ENCODE measurements at places on chromosomes 13 and 19.

DNA sequence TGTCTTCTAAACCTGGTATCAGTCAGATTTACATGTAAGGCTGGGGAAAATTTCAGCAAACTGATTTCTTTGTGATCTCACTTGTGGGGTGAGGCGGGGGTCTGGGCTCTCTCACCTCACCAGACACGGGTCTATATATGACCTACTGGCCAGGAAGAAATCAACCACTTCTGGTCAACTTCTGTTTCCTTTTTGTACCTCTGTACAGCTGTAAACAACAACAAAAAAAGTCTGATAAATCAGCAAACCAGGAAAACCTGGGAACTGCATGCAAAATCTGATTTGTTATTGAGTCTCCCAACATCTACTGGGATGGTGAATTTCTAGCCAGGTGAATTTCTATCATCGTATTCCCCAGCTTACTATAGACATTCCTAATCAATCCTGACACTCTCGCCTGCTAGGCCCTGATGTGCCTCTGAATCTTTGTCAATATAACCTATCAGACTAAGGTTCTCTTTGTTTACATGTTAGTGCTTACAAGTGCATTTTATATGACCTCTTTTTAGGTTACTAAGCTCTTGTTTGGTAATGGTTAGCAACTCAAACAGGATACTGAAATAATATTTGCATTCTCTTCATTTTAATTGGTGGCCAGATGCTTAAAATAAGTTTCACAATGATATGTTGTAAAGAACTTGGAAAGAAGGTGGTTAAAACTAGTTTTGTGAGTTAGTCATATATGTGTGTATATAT, 77.7 kb downstream of the LRRC63 start:
- no peak for DNase-seq

GRCh38 chr19:46116121-46116520, 8.4 kb downstream of the IGFL3 start:
- no peak for DNase-seq

- DNase-seq, result no peak
Measured at GRCh38 chr13:114147803-114148520, 15.5 kb upstream of the RASA3 start.

GRCh38 chr19:30356951-30357579, 15.1 kb upstream of the ZNF536 start:
- no peak for DNase-seq

GRCh38 chr13:23460921-23461320, 27.4 kb upstream of the SACS start:
- no peak for DNase-seq

DNA sequence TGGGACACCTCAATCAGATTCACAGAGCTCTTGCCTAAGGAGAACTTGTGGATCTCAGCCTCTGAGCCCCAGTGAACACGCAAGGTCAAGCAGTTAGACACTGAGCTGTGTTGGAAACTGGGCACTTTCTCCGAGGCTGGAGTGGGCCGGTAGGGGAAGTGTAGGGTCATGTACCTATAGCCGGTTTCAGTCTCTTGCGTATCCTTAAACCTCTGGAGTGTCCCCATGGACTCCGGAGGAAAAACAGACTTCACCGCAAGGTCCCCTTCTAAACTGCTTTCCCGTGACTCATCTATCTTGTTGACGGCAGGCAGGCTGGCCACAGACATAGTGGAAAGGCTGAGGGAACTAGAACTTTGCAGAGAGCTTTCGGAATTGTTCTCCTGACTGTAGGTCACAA, 11.3 kb downstream of the IQCN start:
- no peak for DNase-seq

DNA sequence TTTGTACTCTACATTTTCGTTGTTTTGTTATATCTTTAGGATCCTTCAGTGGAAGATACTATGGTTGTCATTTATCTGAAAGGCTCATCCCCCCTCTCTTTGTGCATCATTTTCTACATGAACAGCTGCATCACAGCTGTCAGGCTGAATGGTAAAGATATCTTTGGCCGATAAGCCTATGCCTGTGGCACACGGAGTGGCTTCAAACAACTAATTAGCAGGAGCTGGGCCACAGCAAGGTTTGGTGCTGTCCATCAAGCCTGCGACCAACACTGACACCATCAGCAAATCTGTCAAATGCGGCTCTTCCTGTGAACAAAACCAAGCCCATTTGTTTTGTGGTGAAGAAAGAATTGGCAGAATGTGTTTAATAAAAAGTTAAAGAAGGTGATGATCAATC, 334.4 kb downstream of the PCDH9 start:
- no peak for DNase-seq

DNA sequence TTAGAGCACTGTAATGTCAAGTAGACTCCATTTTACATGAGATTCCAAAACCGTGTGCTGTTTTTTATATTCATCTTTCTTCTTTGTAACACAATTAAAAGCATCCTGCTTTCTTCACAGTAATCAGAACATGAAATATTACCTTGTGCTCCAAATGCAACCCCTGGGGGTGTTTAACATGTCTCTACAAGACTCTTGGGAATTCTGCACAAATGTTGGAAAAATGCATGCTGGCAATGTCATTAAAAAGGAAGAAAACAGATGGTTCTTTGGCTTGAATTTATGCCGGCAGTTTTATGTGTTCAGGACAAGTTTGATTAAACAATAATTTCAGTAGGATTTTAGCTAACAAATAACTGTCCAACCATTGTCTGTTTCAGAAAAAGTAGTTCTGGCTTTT, 159.1 kb downstream of the LIG4 start:
- no peak for DNase-seq

GRCh38 chr19:51263808-51264207, 12.9 kb downstream of the SIGLECL1 start:
- no peak for DNase-seq

- DNase-seq, result peak; percentile 28
Measured at GRCh38 chr19:14165990-14166830, 29.8 kb upstream of the ASF1B start.

- peak; percentile 66 for DNase-seq
Measured at GRCh38 chr19:16628984-16629691, 1.1 kb upstream of the MED26 start.

- no peak for DNase-seq
Measured at GRCh38 chr19:12794971-12795381, 3.7 kb downstream of the JUNB start.

DNA sequence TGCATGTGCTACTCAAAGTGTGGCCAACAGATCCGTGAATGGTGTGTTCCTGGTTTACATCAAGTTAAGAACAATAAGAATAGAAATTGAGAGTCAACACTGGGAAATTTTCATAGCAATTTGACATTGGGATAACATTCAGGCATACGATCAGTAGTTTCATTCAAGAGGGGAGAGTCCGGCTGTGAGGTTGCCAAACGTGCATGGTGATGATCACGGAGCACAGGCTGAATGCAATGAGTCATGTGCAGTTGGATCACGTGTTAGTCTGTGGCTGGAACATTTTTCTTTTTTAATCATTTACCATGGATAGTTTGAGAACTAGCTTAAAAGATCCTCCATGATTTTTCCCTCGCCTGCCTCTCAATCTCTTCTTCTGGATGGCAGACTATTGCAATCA, 2.5 kb upstream of the DCT start:
- no peak for DNase-seq

GRCh38 chr19:58154287-58154678, 3.7 kb upstream of the ZNF329 start:
- DNase-seq, result no peak

- no peak for DNase-seq
Measured at GRCh38 chr13:94783489-94783888, 71.1 kb upstream of the SOX21 start.

- DNase-seq, result no peak
Measured at GRCh38 chr13:89610331-89610730, 1737.2 kb upstream of the MIR17HG start.

- DNase-seq, result no peak
Measured at GRCh38 chr19:6116749-6117430, 6.6 kb upstream of the RFX2 start.

DNA sequence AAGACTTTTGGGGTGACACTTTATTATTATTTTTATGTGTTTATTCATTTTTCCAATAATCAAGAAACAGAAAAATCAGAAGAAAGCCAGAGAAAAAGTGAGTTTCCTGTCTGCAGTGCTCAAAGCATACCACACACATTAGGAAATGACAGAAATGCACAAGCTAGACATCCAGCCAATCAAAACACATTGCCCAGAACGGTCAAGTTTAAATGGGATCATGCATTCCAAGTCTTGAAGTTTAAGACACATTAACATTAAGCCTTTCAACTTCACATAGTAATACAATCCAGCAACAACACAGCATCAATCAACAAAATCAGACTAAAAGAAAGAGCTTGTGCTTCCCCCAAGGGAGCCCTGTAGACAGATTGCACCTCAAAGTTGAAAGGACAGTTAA, 28.7 kb upstream of the MEDAG start:
- DNase-seq, result no peak

DNA sequence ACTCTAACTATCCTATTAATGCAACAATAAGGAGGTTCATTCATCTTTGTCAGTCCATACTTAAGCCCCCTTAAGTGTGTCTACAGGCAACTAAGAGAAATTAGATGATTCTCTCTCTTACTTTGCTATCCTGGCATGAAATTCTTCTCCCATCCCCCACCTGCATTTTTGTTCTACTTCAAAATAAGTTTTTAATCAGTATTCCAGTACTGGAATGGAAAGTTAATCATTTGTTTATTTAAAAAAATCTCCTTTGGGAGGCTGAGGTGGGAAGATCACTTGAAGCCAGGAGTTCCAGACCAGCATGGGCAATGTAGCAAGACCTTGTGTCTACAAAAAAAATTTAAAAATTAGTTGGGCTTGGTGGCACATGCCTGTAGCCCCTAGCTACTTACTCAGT, 222.1 kb downstream of the MZT1 start:
- no peak for DNase-seq

GRCh38 chr13:108407495-108407894, 138.0 kb downstream of the TNFSF13B start:
- DNase-seq, result no peak

DNA sequence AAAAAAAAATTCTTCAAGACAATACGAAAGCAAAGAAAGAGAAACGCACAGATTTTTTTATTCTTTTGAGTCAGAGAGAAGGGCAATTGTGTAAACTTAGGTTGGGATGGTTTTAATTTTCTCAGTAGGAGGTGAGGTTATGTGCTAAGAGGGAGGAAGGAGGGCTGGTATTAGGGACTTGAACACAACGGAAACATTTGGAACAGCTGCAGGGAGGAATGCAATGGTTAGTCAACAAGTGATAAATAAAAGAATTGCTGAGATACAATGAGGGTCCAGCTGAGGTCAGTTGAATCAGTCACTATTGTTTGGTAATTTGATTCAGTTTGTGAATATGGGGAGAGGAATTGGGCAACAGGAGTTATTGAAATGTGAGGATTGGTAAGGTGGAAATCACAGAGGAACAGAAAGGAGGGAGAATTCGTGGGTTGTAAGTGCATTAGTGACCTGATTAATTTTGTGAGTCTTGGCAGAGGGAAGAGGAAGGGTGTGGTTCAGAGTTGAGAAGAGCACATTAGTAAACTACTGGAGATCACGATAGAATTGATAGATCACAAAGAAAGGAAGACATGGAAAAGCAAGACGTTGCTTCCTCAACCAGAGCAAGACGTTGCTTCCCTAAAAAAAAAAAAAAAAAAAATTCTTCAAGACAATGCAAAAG, 499.5 kb upstream of the SPRY2 start:
- DNase-seq, result no peak

DNA sequence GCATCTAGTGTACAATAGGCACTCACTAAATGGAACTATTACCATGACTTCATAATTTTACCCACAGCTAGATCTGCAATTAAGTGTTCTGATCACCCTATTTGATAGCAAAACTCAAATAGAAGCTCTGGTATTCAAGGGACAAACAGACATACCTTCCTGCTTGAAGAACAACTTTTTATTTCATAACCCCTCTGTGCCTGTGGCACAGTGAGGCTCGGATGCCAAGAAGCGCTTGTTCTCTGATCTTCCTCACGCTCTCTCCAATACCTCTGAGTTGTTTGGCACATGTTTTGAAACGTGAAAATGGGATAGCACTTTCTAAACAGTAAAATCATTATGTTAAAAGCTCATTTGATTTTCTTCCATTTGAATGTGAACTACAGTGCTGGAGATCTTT, 232.0 kb downstream of the KLF5 start:
- DNase-seq, result no peak

- no peak for DNase-seq
Measured at GRCh38 chr13:50226515-50227155, 211.4 kb downstream of the KCNRG start.

- no peak for DNase-seq
Measured at GRCh38 chr19:2542341-2543069, 66.6 kb downstream of the GADD45B start.

DNA sequence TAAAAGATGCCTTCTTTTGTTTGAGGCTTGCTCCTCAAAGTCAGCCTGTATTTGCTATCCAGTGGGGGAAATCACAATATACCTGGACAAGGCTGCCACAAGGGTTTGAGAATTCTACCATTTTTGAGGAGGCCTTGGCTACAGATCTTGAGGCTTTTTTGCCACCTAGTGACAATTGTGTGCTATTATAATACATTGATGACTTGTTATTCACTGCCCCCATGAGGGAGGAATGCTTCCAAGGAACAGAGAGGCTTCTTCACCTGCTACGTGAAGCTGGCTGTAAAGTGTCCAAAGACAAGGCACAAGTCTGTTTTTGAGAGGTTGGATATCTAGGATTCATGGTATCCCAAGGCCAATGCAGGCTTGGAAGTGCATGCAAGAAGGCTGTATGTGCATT, 72.5 kb downstream of the ZNF708 start:
- DNase-seq, result no peak

- no peak for DNase-seq
Measured at GRCh38 chr19:45705710-45706415, 13.4 kb downstream of the QPCTL start.

- no peak for DNase-seq
Measured at GRCh38 chr13:78662467-78662866, 3.5 kb upstream of the OBI1 start.

GRCh38 chr13:98397221-98397620, 179.7 kb downstream of the STK24 start:
- no peak for DNase-seq

DNA sequence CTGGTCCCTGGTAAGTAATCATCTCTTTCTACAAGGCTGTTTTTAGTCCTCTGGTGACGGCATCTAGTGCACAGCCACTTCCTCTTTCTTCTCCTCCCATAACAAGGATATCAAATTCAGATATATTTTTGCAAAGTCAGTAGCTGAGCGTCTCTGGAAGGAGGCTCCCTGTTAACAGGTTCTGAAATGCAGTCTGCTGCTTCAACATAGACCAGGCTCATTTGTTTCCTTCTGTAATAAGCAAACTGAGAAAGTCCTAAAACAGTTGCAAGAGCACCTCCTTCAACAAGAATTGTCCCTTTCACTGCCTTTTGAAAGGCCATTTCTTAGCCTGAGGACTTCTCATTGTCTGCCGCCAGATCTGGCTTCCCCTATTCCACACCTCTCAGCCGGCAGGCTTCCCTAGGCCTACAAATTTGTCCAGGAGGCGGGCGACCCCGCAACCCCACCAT, 7.4 kb upstream of the ZSCAN5A start:
- no peak for DNase-seq

DNA sequence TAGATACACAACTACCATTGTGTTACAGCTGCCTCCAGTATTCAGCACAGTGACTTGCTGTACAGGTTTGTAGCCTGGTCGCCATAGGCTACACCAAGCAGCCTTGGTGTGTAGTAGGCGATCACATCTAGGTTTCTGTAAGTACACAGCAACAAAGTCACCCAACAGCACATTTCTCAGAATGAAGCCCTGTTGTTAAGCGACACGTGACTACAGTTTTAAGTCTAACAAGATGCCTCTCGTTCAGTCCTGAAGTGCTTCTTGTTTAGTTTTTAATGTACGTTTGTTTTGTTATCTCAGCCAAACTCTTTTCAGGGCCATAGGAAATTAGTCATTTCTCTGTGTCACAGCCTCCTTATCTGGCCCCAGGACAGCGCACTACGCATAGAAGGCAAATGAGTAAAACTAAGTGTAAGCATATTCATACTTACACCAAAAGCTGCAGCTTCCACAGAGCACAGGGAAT, 50.0 kb upstream of the GPR183 start:
- DNase-seq, result peak; percentile 62
